Activated T-helper 1 cell treated with anti-CD3 and anti-CD28 coated beads, Interleukin-2, amount 50 U/mL, for 16 hours (primary cell): ENCODE measurements at places on chromosomes 6 and 20.

- no peak for DNase-seq
These were observed 5.7 kb downstream of the COMMD7 start for GRCh38 chr20:32737371-32738223.

DNA sequence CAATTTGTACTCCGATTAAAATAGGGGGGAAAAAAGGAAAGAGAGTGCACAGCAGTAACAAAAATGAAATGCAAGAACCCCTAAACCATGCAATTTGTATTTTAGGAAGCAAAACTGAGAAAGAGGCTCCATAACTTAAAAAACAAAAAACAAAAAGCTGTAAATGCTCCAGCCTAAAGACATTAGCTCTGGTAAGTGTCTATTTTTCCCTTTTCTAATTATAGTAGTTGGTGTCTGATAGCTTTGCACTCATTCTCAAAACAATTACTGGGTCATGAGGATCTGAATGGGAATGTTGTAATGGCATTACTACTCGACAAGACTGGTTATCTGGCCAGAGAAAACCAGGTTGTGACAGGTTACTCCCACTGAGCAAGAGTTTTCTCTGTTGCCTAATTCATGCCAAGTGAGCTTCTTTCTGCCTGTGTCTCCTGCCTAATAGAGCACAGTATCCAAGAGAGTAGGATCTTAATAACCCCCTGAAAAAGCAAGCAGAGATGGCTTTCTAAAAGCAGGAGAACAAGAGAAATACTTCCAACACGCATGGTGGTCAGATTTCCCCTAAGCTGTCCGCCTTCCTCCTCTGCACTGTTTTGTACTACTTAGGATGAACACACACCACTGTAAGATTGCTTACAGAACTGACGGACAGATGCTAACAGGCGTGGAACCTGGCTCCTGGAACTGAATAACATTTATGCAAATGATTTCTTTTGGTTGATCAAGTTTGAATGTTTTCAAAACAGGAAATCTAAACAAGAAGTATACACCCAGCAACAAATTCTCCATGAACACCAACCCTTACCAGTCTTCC is 86.4 kb downstream of the FKBP5 start:
- DNase-seq = no peak

DNA sequence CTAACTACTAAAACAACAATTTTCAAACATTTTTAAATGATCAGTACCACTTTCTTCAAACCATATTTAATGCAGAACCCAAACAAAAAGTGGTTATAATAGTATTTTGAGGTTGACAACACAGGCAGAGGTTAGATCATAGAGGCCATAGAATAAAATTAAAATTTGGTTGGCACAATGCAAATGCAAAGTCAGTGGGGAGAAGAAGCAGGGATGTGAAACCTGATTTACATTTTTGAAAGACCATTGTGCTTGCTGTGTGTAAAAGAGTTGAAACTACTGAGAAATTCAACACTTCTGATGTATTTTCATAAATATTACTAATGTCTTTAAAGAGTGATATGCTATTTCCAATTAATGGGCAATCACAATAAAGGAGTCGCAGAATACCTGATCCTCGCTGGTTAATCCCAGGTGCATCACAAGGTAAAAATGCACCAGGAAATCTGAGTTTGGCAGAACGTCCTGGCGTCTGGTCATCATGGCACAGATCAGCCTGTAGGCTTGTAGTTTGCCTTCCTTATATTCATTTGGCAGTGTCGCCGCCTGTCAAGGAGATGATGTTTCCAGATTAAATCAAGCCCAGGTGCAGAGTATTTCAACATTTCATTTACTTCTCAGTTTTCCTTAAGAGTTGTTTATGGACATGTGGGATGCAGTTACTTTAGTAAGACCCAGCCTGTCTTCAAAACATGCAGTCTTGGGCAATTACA is 141.2 kb downstream of the RALGAPA2 start:
- no peak for DNase-seq

- DNase-seq = no peak
These were observed 1053.4 kb upstream of the CITED2 start for GRCh38 chr6:140427842-140428241.

DNA sequence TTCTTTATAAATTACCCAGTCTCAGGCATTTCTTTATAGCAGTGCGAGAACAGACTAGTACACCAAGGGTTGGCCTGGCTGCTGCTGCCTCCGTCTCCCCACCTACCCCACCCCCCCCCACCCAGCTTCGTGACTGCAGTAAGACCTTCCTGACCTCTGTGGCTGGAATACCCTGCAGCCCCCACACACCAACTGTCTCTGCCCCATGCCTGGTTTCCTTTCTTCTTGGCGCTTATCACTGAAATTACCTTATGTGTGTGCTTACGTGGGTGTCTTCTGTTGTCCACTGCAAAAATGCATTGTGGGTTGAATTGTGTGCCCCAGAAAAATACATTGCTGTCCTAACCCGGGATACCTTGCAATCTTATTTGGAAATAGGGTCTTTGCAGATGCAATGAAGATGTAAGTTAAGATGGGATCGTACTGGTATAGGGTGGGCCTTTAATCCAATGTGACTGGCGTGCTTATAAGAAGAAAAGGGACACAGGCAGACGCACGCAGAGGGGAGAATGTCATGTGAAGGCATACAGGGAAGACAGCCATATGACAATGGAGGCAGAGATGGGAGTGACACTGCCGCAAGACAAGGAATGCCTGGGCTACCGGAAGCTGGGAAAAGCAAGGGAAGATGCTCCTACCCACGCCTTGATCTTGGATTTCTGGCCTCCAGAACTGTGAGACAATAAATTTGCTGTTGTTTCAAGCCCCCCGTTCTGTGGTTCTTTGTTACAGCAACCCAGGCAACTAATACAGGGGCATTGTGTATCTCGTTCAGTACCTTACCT is 15.4 kb downstream of the SYNJ2 start:
- DNase-seq = no peak

GRCh38 chr6:5674721-5675120 is 332.0 kb downstream of the NRN1 start:
- no peak for DNase-seq

DNA sequence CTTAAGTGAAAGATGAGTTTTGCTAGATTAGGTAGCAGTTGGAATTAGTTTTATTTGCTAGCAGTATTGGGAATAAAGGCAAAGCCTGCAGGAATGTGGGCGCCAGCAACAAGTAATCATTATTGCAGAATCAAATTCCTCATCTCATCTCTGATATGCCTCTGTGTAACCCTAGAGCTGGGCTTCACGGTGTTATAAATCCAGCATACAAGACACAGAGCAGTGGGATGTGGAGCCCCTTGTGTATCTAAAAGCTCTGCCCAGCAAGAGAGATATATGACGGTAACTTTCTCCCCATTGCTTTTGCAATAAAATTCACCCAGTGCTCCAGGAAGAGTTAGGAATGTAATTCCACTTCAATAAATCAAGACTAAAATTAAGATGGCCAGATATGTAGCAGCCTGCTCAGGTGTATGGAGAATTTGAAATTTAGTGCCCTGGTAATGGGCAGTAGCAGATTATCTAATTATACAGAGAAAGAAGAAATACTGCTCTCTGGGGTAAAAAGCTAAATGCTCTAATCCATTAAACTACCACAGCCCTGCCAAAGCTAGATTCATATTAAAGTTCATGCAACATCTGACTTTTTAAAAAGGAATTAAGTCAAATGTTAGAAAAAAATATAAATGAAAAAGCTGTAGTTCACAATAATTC is 5.6 kb upstream of the BLOC1S5 start:
- no peak for DNase-seq

GRCh38 chr6:40695114-40695513 is 108.0 kb upstream of the LRFN2 start:
- DNase-seq = no peak

GRCh38 chr6:1027109-1027794 is 284.6 kb upstream of the FOXQ1 start:
- DNase-seq = no peak

DNA sequence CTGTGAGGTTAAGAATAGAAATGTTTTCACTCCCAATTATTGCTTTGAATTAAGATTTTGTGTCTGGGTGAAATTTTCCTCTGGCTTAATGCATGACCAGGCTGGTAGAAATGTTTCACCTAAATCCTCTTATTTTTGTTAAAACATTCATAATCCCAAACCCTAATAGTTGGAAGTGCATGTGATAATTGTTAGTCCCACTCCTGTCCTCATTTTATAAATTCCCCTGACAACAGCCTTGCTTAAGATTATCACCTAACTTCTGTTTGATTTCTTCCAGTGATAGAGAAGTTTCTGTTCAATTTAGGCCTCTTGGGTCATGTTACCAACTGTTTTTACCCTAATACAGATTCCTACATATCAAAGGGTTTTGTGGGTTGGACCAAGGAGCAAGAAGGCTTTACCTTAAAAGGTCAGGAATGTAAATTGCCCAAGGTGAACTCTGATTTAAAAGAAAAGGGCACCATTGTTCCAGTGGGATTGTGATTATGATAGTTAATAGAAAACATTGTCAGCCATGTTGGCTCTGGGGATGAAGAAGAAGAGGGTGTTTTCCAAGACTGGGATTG is 158.7 kb upstream of the CENPW start:
- no peak for DNase-seq

DNA sequence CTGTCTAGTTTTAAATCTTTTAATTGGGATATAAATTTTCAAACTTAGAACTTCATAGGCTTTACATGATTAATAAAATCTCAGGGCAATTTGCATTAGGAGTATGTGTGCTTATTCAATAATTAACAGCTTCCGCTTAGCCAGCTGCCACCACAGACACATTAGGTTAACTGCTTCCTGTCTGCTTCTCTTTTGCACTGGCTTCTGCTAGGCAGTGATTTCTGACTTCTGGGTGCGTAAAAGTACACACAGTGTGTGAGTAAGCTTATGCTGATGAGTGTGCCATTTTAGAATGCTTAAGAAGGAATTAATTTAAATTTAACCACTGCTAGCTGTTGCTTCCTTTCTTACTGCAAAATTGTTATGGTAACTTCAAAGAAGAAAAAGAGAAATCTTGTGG is 73.9 kb downstream of the F13A1 start:
- DNase-seq = no peak

GRCh38 chr6:157531986-157532365 is 151.0 kb downstream of the ZDHHC14 start:
- no peak for DNase-seq

DNA sequence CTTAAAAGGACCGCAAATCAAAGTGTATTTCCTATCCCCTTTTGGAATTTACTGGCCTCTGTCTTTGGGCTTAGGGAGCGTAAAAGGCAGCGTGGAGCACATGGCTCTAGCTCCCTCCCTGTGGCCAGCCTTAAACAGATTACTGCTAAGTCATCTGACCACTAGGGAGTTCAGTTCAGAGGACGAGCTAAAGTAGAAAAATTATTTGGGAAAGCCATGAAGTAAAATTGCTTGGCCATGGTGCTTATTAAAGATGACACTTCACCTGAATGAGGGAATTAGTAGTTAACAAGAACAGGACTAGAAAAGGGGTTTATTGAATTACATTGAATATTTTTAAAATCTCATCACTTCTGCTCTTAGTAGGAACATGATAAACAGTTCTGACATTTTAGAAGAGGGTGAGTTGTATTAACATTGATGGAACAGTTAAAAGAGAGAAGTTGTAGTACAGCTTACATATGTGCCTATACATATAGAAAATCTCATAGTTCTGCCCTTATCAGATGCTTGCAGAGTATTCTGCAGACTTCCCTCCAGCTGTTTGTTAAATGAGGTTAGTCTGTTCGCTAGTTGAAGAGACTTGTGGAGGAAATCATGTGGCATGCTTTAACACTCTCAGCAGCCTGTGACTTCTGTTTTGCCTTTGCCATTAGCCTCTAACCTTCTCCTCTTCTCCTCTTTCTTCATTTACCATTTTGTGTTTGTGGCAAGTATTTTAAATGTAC is 31.2 kb upstream of the MAPK13 start:
- DNase-seq = no peak

GRCh38 chr20:2822073-2822472 is 5.9 kb downstream of the TMEM239 start:
- DNase-seq = no peak

GRCh38 chr6:153564803-153565202 is 433.7 kb upstream of the RGS17 start:
- DNase-seq = no peak

GRCh38 chr6:152089992-152090391 is 282.5 kb downstream of the ESR1 start:
- no peak for DNase-seq

DNA sequence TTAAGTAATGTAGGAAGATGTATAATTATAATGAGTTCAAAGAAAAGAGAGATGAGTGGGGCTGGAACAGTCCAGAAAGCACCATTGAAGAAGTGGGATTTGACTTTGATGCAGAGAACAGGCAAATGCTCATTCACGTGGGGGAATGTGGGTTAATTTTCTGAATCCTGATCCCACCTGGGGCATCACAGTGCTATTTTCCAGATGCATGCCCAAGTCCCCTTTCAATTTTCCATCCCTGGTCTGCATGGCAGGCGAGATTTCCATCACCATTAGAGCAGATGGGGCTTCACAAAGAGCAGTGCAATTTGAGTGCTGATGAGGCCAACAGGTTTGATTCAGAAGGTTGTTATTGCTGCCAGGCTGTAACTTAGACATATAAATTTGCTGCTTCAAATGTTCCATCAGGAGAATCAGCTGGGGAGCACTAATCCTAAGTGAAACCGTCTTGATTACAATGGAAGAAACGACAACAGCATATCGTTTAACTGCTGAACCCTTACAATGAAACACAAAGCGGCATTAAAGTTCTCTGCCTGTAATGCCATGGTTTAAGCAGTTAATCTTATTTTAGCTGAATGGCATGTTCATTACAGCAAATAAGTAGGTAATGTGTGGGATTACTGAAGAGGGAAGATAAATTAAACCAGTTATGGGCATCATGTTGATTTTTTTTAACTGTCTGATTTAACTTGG is 45.2 kb downstream of the OSTM1 start:
- no peak for DNase-seq

DNA sequence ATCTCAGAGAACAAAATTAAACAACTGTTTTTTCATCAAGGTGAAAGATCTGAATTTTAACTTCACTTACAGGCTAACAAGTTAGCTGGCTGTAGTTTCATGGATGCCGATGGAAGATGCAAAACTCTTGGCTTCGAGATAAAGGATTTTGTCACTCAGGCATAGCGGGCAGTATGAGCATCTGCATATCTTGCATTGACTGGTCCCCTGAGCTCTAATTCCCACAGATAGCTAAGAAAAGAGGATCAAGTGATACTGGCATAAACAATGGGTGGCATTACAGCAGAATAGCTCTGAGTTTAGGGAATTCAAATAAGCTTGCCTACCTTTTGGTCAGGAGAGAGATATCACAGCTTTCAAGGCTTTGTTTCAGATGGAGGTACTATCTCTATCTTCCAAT is 1.8 kb upstream of the CLVS2 start:
- no peak for DNase-seq

GRCh38 chr6:154139892-154140291 is 100.9 kb downstream of the OPRM1 start:
- DNase-seq = no peak

- DNase-seq = no peak
These were observed 277.2 kb downstream of the FRK start for GRCh38 chr6:115783402-115784061.

- DNase-seq = no peak
These were observed 50.9 kb downstream of the TMEM242 start for GRCh38 chr6:157272372-157272771.

GRCh38 chr6:14921878-14922671 is 323.8 kb upstream of the JARID2 start:
- no peak for DNase-seq

GRCh38 chr6:2258112-2258511 is 12.7 kb upstream of the GMDS start:
- DNase-seq = no peak
